ENCODE measurements at places on chromosomes 7 and 10.

DNA sequence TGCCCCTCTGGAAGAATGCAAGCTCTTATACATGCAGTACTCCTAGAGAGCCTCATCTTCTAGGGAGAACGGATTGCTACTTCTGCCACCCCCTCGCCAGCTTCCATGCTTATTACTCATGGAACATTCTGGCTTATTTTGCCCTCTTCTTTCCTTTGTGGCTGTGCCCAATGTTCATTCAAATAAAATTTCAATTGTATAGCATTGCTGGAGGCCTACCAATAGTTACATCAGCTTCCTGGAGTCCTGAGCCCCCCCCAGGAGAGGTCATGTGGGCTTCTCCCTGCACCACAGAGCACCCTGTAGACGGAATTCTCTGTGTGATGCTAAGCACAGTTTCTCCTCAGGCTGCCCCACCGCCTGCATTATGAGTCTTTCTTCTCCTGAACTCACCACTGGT lies 1094.0 kb downstream of the KCNMA1 start:
- ATAC-seq, result no peak

DNA sequence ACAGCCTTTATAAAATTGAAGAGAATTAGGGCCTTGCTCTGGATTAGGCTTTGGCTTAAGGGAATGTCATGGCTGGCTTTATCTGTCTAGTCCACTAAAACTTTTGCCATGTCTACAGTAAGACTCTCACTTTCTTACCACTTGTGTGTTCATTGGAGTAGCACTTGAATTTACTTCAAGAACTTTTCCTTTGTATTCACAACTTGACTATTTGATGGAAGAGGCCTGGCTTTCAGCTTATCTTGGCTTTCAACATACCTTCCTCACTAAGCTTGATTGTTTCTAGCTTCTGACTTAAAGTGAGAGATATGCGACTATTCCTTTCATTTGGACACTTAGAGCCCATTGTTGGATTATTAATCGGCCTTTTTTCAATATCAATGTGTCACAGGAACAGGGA lies 96.1 kb downstream of the TPST1 start:
- no peak for ATAC-seq

DNA sequence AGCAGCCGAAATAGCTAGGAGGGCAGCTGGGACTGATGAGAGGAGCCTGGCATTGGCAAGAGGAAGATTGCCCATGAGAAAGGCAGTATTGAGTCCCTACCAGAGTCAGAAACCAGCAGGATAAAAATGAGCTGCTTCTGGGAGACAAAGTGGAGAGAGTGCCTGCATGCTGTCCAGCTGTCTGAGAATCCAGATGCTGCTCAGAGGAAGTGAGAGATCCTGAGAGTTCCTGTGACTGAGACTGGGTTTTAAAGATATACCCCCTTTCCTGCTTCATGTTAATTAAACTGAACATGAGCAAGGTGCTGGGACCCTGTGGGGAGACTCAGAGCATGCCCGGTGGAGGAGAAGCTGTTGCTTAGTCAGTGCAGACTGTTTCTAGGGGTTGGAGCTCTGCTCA lies 107.5 kb downstream of the KIF20B start:
- no peak for ATAC-seq

DNA sequence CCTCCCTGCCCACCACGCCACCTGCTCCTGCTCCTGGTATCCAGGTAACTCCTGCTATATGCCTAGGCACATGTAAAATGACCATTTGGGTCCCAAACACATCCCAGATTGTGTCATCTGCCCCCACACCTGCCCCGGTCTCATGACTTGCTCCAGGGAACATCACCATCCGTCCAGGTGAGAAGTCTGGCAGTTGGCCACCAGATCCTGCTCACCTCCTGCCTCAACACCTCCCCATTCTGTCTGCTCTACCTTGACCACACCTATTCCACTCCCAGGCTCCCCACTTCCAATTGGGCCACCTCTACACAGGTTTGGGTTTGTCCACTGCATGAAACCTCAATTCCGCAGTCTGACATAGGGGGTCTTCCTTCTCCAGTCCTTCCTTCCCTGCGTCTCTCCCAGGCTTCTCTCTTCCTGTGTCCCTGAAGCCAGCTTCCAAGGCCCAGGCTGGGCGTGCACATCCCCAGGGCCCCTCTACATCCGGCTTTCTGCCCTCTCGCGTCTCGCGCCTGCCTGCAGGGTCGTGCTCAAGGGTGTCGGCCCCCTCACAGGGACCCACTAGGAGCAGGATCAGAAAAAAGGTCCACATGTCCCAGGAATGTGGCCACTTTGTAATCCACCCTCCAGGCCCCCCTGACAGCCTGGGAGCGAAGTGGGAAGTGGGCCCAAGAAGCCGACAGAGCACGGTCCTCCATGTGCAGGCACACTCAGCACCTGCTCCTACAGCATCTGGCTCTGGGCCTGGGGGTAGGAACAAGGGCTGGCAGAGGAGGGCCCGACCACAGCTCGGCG lies 49.3 kb upstream of the DAGLB start:
- peak; percentile 12 for ATAC-seq

DNA sequence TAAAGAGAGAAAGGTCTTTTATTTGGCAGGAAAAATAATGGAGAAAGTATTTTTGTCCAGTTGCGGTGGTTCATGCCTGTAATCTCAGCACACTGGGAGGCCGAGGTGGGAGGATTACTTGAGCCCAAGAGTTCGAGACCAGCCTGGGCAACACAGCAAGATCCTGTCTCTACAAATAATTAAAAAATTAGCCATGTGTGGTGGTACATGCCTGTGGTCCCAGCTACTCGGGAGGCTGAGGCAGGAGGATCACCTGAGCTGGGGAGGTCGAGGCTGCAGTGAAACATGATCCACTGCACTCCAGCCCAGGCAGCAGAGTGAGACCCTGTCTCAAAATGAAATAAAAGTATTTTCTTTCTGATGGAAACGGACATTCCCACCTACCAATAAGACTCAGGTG lies 77.8 kb upstream of the MKRN1 start:
- ATAC-seq, result no peak

GRCh38 chr7:30445770-30446169 lies 32.8 kb downstream of the NOD1 start:
- ATAC-seq, result no peak

DNA sequence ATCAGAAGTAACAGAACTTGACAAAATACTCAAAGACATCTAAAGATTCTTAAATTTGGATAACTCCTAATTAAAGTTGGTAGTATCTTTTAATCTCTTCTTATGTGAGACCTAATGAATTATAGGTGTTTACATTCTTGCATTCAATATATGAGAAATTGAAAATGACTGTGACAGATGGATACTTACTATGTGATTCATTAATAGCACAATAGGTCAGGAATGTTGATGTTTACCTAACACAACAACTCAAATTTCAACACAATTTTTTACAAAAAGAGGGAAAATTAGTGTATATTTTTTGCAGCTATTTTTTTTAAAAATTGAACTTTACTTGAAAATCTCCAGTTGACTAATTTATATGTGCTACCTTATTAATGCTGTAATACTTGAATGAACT lies 31.7 kb upstream of the MCU start:
- ATAC-seq, result no peak

DNA sequence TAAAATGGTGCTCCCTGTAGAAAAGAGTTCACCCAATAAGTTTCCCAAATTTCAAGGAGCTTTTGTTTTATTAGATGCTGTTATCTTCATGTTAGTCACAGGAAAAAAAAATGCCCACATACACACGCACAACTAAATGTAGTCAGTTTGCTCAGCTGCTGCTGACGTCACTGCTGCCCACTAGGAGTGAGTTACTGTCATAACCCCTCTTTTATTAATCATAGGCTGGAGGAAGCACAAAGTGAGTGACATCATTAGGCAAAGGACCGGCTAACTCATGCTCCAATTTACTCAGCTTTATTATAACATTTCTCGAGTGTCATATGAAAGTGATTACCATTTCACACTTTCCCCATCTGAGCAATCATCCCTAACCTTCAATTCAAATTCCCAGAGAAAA lies 6.7 kb upstream of the INHBA start:
- ATAC-seq, result no peak

GRCh38 chr7:142323706-142324105 lies 65.8 kb upstream of the PRSS58 start:
- ATAC-seq, result peak; percentile 92

GRCh38 chr10:65950075-65950474 lies 975.8 kb upstream of the LRRTM3 start:
- ATAC-seq, result no peak

GRCh38 chr10:38127812-38128211 lies 33.7 kb downstream of the ZNF37A start:
- ATAC-seq, result no peak

DNA sequence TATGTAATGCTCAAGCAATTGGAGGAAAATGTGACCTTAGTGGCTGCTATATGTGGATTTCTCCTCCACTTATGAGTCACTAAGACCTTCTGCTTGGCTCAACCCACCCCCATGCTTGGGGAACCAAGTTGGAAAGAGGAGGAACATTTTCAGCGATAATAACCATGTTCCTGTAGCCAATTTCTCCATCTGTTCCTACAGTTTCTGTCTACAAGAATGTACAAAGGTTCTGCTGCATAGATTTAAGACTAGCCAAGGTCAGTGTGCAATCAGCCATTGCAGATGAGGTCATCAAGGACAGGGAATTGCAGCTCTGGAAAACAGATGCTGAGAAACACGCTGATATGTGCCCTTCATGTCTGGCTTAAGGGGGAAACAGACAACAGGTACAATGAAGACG lies 5.6 kb upstream of the NRCAM start:
- ATAC-seq, result no peak

- ATAC-seq, result no peak
Observed at GRCh38 chr7:106692450-106693051, 31.6 kb upstream of the CCDC71L start.

- peak; percentile 63 for ATAC-seq
Observed at GRCh38 chr7:144410441-144410840, 6.9 kb upstream of the NOBOX start.

GRCh38 chr7:76246804-76247389 lies 45.2 kb downstream of the SRRM3 start:
- ATAC-seq, result no peak

Measured in motor neuron (in vitro differentiated cells).